ENCODE measurements at places on chromosomes 16 and 17. TPM values are rescaled to one million over a fixed set of nuclear protein-coding genes. Genes with fewer than 3 reads are reported as not detected.

Gene CA5A
- total RNA-seq: 0.74 TPM

Gene ASGR2
- total RNA-seq: 14.3 TPM

Gene ZSCAN10
- total RNA-seq: not detected

Gene CCL7
- not detected for total RNA-seq

Gene LGALS9B
- not detected for total RNA-seq

Gene HS3ST3A1
- not detected for total RNA-seq

Gene CRAMP1
- total RNA-seq: 27.3 TPM

Gene GRB2
- total RNA-seq: 115 TPM

Gene WFDC1
- not detected for total RNA-seq

Gene NKD1
- 37.9 TPM for total RNA-seq

Gene DHRS7C
- total RNA-seq: not detected

Gene ZPBP2
- not detected for total RNA-seq

Gene DBNDD1
- total RNA-seq: 64.6 TPM
